NCI-H524 (cell line): ENCODE measurements at places on chromosomes 6 and 20.

GRCh38 chr6:9801249-9801754 lies 613.6 kb downstream of the TFAP2A start:
- no peak for DNase-seq

GRCh38 chr6:3501826-3502500 lies 45.1 kb upstream of the SLC22A23 start:
- no peak for DNase-seq

- DNase-seq = no peak
Measured at GRCh38 chr20:3758566-3758965, 9.0 kb downstream of the ADISSP start.

DNA sequence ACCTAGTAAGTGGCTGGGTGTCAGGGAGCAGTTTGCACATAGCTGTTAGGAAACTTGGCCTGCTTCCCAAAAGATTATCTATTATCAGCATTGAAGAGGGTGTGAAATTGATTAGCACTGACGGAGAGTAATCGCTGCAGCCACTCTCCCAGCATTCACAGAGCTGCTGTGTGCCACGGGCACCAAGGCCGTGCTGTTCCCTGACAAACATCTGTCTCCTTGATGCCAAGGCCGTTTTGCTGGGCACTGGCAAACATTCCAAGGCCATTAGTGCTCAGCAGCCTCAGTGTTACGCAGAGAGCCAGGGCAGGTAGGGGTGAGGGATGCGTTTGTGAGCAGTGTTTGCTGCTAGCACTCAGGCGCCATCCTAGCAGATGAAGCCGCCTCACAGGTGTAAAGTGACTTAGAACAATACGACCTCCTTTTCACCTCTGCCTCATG lies 57.7 kb upstream of the VSTM2L start:
- no peak for DNase-seq

DNA sequence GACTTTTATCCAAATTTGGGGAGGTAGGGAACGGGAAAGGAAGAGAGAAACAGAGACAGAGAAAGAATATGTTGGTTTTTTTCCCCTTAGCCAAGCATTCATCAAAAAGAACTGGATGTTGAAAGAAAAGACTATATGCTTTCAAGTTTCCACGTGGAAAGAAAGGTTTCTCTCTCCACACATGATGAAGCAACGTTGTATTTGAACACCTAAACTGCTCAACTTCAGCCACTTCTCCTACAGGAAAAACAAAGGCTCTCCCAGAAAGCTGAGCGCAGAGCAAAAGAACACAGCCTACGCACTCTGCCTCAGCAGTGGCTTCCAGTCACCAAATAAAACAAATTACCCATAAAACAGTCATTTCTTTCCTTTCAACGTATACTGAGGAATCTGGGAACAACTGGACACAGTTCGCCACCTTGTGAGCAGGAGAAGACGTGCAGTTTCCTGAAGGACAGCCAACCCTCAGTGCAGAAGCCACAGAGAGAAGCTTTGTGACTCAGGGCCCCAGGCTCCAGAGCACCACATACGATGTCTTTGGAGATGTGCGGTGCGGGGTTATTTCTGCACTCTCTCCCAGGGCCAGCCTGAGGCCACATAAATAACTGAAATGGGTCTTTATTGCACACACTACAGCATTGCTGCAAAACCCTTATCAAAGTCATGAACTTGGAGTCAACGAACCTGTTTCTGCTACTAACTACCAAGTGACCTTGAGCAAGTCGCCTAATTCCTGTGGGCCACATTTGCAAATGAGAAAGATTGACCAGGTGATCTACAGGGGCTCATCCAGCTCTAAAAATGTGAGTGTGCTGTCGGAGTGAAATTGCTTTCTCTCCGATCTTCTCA lies 10.1 kb downstream of the IL17F start:
- peak; percentile 13 for DNase-seq

GRCh38 chr6:35051396-35051795 lies 89.7 kb downstream of the TCP11 start:
- no peak for DNase-seq

GRCh38 chr6:2749969-2750600 lies 637 bp downstream of the MYLK4 start:
- peak; percentile 32 for DNase-seq

- DNase-seq = no peak
Measured at GRCh38 chr20:23042270-23042669, 7.2 kb downstream of the SSTR4 start.

- no peak for DNase-seq
Measured at GRCh38 chr6:69019832-69020231, 384.8 kb downstream of the ADGRB3 start.

- no peak for DNase-seq
Measured at GRCh38 chr6:99609905-99610489, 3.4 kb downstream of the PRDM13 start.

GRCh38 chr20:8616792-8617191 lies 452.1 kb upstream of the PLCB4 start:
- DNase-seq = no peak

DNA sequence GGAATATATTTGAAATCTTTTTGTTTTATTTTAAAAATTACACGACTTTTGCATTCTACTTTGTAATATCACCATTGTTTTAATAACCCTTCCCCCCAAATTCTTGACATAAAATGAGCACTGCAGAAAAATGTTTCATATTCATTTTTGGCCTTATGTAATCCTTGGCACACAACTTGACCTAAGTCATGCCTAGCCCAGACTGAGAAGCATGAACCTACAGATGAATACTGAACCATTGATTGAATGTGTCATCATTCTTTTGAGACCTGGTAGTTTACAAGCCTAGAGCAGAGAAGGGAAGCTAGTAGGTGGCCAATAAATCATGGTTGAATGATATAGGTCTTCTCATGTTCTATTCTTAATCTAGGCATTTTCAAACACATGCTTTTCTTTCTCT lies 89.4 kb upstream of the EDN1 start:
- no peak for DNase-seq

GRCh38 chr6:149212892-149213801 lies 104.4 kb upstream of the TAB2 start:
- DNase-seq = no peak

GRCh38 chr6:41644297-41644879 lies 6.1 kb downstream of the MDFI start:
- DNase-seq = peak; percentile 53

DNA sequence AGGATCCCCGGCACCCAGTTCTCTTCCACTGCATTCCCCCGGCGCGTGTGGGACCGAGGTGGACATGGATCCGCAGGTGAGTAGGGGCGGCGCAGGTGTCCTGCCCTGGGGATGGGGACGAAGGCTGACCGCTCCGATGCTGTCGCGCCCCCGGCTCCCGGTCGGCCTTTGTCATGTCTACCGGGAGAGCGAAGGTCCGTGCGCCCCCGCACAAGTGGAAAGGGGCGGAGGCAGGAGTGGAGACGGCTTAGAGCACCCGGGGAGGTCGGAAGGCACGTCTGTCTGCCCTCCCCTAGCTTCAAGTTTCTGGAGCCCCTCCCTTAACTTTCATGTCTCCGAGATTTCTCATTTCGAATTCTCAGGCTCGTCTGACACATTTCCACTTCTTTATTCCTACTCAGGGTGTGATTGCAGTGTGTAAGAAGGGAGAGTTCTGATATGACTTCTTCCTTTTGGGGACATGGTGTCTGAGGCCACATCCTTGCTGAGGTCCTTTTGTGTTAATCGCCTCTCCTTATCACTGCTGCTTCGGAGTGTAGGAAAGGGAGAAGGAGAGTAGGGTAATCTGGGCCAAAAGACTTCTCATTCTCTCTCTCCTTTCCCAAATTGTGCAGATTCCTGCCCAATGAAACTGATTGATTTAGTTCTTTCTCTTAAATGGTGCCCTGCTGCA lies 435 bp downstream of the KIFC1 start:
- peak; percentile 6 for DNase-seq

GRCh38 chr20:6468423-6469116 lies 298.9 kb upstream of the BMP2 start:
- DNase-seq = no peak

DNA sequence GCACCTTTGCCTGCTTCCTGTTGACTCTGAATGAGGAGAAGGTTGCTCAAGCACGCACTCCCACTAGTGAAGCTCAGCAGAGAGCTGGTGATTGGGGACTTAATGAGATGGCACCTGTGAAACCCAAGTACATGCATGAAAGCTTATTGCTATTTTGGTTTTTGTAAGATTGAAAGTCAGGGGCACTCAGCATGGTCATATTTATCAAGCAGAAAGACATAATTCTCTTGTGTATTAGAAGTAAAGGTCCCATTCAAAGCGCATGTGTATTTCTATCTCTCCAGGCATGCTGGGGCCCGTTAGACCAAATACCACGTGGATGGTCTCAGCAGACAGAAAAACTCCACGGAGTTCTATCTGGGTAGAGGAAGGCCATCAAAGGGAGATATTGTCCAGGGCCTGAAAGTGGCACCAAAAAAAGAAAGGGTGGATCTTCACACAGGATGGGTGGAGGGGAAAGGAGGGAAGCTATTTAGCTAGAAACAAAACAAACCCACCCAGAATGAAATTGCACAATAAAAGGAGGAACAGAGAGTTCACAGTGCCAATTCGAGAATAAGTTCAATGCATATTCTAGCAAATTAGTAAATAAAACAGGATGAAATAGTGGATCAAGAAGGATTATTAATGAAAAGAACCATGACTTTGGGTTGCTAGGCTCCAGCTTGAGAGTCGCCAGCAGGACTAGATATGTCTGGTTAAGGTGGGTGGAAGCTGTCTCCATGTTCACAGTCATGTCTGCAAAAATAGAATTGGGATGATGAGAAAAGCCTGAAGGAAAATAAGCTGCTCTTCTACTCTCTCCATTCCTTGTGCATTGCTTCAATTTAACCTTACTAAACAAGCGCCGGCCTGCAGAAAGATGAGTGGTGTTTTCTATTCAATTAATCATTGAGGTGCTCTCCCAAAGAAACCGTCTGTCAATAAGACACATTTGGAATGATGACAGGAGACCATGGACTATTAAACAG lies 224.9 kb upstream of the DTNBP1 start:
- DNase-seq = no peak
